Mammary epithelial cell (primary cell): ENCODE measurements at places on chromosomes 4 and X. TPM values are rescaled to one million over a fixed set of nuclear protein-coding genes. Genes with fewer than 3 reads are reported as not detected.

GRCh38 chrX:141469469-141469868 lies 115.1 kb downstream of the SPANXA1 start:
- peak; percentile 14 for DNase-seq

DNA sequence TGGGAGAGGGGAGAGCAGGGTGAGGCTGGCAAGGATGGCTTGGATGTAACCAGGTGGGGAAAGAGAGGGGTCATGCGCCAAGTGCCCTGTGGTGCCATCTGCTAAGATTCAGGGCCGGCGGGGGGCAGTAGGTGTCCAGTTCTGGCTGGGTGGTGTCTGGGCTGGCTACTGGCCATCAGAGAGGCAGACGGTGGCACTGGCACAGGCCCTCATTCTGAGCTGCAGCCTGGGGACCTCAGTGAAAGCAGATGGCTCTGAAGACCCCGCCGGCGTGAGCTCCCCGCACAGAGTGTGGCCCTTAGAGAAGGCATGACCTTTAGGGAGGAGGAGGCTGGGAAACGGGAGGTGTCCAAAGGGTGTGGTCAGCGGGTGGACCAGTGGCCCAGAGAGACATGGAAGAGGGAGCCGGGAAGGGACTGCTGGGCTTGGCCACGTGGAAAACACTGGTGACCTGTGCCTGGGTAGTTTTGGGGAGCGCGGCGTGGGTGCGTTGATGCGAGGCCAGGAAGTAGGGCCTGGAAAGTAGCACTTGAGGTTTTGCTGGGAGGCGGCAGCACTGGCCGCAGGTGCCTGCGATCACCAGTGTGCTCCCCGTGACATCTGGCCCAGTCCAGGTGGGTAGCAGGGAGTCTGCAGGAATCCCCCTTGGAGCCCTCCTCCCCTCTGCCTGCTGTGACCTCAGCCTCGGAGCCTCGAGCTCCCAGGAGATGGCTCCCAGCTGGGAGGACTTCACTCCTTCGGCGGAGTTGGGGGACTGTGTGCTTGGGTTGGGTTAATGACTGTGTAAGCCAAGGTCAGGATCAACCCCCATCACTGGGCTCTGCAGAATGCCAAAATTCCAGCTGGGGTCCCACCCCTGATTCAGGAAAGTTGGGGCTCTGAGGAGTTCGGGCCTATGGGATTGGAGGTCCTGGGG lies 9.3 kb upstream of the SH3TC1 start:
- DNase-seq: no peak

DNA sequence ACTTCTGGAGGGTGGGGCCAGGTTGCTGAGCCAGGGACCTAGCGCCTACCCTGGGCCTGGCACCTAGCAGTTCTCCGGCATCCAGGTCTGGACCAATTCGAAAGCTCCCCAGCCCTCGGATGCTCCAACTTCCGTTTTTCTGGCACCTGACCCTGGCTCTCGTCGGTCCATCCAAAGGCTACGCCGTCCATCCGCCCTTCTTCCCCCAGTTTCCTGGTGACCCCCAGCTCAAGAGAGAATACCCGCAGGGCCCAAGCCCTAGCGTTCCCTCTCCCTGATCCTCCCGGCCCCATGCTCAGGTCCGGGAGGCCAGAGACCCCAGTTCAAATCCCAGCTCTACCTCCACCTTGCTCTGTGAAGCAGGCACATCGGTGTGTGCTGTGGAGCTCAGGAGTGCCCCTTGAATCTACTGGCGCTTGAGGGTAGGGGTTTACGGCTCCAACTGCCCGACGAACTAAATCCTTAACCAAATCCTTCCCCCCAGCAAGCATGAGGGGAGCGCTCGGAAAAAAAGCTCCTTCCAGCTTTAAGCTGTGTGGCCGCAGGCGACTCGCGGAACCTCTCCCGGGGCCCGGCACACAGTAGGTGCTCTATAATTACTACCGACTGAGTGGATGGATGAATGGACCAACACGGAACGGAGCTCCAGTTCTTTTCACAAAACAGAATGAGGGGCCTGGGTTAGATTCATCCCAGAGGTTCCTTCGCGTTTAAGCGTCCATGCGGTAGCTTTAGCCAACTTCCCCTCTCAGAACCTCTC lies 1.1 kb downstream of the CRMP1 start:
- DNase-seq: no peak

DNA sequence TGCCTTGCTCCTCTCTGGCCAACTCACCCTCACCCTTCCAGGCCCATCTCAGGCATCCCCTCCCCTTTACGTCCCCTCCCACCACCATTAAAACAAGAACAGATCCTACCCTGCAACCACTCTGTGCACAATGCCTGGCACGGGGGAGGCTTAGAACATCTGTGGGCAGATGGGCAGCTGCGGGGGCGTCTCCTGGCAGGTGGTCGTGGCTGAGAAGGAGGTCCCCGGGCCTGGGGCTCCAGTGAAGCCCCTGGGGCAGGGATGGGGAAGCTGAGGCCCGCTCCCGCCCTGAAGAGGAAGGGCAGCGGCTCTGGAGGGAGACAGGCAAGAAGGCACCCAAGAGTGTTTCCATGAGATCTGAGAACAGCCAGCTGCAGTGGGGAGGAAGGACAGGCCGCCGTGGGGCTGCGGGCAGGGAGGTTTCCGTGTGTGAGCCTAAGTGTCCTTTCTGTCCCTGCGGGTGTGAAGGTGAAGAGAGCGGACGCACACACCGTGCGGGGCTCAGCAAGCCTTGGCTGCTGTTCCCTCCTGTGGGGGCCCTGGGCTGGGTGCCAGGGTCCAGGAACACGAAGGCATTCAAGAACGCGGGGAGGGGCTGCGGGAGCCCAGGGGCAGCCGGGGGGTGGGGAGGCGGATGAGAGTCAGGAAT lies 7.8 kb upstream of the TBC1D14 start:
- DNase-seq: no peak

- DNase-seq: peak; percentile 26
Observed at GRCh38 chrX:45347877-45348276, 147.2 kb upstream of the DIPK2B start.

- peak; percentile 88 for DNase-seq
Observed at GRCh38 chrX:106802388-106803275, at the start of gene TBC1D8B. TSS of gene TBC1D8B (plus strand) at chrX:106802673. CDS start at chrX:106802854, 181 bp downstream.

DNA sequence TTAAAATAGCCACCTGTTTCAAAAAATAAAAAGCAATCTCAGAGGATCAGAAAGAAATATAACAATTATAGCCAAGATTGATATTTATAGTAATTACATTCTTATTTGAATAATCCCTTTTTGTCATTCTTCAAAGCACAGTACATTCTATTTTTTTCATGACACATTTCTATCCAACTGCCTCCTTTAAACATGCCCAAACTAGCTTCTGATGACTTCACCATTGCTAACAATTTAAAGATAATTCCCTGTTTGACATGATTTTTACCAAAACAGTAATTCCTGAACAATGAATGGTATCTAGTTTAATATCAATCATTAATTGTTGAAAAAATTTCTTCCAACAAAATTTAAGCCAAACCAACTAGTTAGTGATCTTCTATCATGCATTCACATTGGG lies 172.4 kb downstream of the SNCA start:
- DNase-seq: peak; percentile 57

GRCh38 chr4:42167709-42168108 lies 15.3 kb upstream of the BEND4 start:
- no peak for DNase-seq

DNA sequence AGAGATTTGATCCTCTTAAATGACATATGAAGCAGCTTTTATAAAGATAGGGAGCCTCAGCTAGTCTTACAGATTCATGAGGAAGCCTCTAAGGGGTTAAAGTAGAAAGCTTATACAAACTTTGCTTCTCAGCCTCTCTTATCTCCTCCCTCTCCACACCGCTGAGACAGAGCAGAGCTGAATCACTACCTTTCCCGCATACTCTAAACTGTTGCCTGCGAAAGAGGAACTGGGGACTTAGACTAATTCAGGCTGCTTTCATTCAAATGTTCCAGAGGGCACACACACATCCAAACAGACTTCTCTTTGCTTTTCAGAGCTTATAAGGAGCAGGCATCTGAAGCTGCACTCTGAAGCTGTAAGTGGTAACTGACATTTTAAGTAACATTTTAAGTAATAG lies at the start of gene SERTM2:
TSS of gene SERTM2 (plus strand) at position 169 of the 400 bp plus-strand sequence. CDS start 7,213 bp downstream, outside the sequence.
- peak; percentile 4 for DNase-seq

GRCh38 chrX:130053236-130053635 lies 57.1 kb downstream of the ELF4 start:
- no peak for DNase-seq

GRCh38 chr4:51867689-51868448 lies 24.9 kb downstream of the DCUN1D4 start:
- DNase-seq: no peak

- no peak for DNase-seq
Observed at GRCh38 chr4:128908735-128909134, 99.2 kb downstream of the JADE1 start.

GRCh38 chr4:117324851-117325491 lies 239.6 kb upstream of the TRAM1L1 start:
- DNase-seq: peak; percentile 98

- no peak for DNase-seq
Observed at GRCh38 chr4:143348233-143349077, 11.8 kb downstream of the GAB1 start.

GRCh38 chrX:9285342-9285771 lies 179.5 kb upstream of the TBL1X start:
- DNase-seq: no peak

DNA sequence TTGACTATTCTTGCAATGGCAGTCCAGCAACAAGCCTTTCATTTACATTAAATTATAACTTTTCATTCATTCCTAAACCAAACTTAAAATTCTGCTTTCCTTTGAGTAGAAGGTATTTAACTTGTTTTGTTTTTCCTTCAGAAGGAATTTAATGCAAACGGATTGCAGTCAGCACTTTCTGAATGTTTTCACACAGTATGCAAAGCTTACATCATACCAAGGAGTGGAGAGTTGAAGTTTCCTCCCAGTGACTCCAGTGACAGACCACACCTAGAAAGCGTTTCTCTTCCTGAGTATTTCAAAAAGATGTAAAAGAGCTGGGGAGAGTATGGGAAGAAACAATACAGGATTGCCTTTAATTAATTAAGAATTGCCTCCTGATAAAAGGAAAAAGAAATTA lies 8.1 kb downstream of the EPGN start:
- no peak for DNase-seq

DNA sequence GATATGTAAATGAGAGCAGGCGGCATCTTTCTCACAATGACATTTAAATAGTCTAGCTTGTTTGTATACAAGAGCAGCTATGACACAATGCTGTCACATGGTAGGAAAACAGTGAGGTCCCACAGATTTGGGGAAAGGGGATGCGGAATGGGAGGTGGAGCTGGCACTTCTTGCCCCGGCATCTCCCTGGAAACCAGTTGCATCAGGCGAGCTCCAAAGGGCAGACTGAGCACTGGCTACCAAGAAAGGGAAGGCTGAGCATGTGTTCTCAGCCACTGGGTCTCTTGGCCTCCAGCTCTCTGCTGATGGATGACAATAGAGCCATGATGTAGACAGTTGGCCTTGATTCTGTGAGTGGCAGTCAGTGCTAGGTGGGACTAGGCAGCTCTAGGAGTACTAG lies 109.0 kb downstream of the UCHL1 start:
- DNase-seq: no peak

DNA sequence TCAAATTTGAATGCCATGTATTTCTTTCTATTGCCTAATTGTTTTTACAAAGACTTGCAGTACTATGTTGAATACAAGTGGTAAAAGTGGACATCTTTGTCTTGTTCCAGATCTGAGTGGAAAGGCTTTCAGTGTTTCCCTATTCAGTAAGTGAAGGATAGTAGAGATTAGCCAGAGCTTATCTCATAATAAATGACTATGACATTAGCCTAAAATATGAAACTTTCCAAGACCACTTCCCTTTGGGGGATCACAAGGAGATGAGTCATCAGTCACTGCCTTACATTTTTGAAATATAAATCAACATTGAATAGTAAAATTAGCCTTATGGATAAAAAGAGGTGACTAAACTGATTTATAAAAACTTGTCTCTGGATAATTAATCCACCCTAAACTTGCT lies 554.1 kb upstream of the MAGEB2 start:
- DNase-seq: peak; percentile 31

GRCh38 chr4:175560604-175561003 lies 251.5 kb downstream of the GPM6A start:
- DNase-seq: peak; percentile 2

GRCh38 chr4:168945291-168945690 lies 64.8 kb downstream of the CBR4 start:
- no peak for DNase-seq

DNA sequence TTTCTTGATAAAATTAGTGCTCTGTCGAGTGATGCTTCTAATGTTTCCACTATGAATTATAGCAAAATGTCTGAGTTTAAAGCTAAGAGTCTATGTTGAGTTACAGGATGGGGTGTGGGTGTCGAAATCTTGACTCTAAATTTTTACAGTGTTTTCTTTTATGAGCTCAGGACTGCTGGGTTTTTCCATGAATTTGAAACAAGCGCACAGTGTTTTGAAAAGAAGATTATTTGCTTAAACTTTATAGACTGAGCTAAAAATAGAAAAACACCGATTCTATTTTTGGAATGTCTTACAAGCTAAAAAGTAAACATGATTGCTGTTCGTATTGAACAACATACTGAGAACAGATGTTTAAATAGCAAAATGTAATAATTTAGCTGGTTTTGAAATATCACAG lies 7.5 kb downstream of the PTTG2 start:
- no peak for DNase-seq

- peak; percentile 40 for DNase-seq
Observed at GRCh38 chr4:90943311-90943710, 816.1 kb downstream of the CCSER1 start.

DNA sequence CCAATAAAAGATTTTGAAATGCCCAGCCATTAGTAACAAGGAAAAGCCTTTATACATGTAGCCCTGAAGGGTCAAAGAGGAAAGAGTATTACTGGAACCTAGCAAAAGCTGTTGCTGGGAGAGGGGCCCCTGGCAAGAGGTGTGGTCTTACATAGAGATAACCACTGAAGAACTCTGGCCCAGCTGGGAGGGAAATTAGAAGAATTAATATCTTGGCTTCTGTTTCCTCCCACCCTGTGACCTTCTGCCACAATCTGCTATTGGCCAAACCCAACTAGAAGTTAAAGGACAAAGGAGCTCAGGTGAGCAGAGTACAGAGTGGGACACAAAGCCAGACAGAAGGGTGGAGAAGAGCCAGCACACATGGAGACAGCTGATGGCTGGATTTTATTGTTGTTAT lies 39.3 kb upstream of the CCNG2 start:
- DNase-seq: no peak

GRCh38 chrX:25015486-25016360 lies at the start of gene ARX:
TSS of gene ARX (minus strand) at chrX:25015965. CDS start at chrX:25015737, 228 bp downstream.
- DNase-seq: peak; percentile 68

DNA sequence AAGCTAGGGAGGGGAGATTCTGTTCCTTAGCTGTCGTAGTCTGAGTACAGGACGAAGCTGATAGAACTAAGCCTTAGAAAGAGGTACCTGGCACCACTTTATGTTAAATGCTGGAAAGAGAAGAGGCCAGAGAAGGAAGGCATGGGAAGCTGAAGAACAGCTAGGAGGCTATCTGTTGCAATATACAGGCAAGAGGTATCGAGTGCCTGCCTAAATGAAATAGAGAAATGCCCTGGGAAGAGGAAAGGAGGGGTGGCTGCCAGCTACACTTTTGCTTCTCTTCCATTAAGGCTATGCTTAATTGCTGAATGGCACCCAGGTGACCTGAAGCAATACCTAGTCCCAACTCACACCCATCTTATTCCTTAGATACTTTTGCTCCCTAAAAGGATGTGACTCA lies 380.4 kb upstream of the FGF13 start:
- DNase-seq: no peak

The CENPI gene
- 12.7 TPM for polyA plus RNA-seq

The PIR gene
- 47.8 TPM for polyA plus RNA-seq

The SMIM10 gene
- polyA plus RNA-seq: 0.20 TPM

The NHS gene
- 2.2 TPM for polyA plus RNA-seq

The YY2 gene
- polyA plus RNA-seq: 0.71 TPM

The PRDM5 gene
- 2.6 TPM for polyA plus RNA-seq

The PTTG2 gene
- polyA plus RNA-seq: not detected
